ENCODE measurements at places on chromosomes 4 and X. TPM values are rescaled to one million over a fixed set of nuclear protein-coding genes. Genes with fewer than 3 reads are reported as not detected.

Gene MXRA5
- not detected for total RNA-seq

Gene ATP1B4
- not detected for total RNA-seq

Gene MSX1
- 2.7 TPM for total RNA-seq

Gene ARSJ
- 77.4 TPM for total RNA-seq

Gene PAGE2B
- not detected for total RNA-seq

Gene ANK2
- 0.18 TPM for total RNA-seq

Gene ARMCX1
- total RNA-seq: 42.7 TPM

Gene XKRX
- 0.13 TPM for total RNA-seq

Gene SLC4A4
- 0.20 TPM for total RNA-seq

Gene SAGE1
- not detected for total RNA-seq

Gene ARSH
- total RNA-seq: not detected

GRCh38 chr4:158789853-158790252 lies 21.0 kb downstream of the FNIP2 start:
- no peak for DNase-seq

DNA sequence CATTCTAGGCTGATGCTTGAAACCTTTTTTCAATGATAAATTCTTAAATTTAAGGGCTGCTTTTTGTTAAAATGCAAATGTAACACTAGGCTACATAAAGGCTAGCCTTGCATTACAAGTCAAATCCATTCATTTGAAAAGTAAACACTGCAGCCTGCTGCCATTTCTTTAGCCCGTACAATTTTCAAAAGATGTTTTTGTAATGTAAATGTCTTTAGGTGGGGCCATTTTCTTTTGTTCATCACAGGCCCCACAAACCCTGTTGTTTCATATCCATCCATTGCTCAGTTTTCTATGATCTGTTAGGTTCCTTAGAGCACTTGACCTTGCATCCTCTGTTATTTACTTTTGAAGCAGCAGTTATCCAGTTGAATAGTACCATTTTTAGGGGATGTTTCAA lies 296.2 kb upstream of the AMOT start:
- no peak for DNase-seq

- no peak for DNase-seq
Measured at GRCh38 chrX:71949844-71950445, 39.3 kb downstream of the NHSL2 start.

DNA sequence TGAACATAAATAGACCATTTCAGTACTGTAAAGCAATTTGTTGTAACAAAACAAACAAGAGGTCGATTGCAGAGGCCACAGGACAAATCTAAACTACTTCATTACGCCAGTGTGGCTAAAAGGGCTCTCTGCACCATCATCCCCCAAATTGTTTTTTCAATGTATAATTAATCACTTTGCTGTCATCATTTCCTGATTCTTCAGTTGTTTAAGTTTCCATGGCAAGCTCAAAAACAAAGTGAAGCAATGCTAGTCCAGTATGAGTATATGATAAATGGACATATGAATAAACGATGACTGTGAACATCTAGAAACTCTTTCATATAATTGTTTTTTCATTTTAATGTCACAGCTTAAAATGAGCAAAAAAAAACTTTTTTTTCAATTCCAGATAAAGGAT lies 235.4 kb upstream of the FGF13 start:
- no peak for DNase-seq

- no peak for DNase-seq
Measured at GRCh38 chr4:182240161-182241130, 2.8 kb upstream of the TENM3 start.

GRCh38 chr4:8171984-8172924 lies 13.6 kb upstream of the ABLIM2 start:
- DNase-seq: no peak

DNA sequence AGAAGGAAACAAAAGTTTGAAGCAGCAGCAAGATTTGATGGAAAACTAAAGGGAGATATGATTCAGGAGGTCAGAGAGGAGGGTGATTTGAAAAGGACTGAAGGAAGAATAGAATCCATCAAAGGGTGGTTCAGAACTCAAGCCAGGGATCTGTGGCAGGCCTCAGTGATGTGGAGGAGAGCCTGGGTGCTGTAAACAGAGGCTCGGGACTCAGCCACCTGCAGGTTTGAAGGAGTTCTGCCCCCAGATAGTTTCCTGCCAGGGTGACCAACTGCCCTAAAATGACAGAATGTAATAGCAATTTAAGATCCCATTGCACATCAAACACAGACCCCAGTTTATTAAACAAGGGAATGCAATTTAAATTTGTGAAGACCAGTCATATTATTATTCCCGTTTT lies 204.0 kb upstream of the FAT1 start:
- no peak for DNase-seq

DNA sequence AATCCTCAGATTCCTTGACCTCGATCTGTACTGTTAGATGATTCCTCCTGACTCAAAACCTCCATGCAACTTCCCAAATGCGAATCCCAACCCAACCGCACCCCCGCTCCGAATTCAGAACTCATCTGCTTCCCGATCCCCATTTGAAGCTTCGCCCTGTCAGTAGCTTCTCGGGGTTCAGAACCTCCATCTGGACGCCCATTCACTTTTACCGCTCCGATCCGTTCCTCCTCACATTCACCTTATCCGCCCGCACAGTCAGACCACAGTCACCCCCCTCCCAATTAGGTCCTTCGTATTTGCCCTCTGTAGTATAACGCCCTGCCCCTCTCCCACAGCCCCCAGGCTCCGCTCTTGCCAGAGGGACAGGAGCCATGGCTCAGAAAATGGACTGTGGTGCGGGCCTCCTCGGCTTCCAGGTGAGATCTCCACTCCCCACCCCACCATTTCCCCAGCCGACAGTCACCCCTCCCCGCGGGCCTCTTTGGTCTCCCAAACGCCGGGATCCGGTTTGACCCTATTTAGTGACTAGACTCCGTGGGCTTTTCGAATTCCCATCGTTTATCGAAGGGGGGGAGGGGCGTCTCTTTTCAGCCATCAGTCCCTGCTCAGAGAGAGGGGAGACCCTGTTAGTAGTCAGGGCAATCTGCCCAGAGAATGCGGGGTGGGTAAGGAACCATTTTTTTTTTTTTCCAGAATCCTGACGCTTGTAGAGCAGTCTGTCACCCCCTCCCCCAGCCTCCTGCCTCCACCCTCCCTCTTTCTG lies 691 bp downstream of the MAGED1 start:
- DNase-seq: no peak

- no peak for DNase-seq
Measured at GRCh38 chr4:40369437-40370274, 34.5 kb downstream of the CHRNA9 start.

GRCh38 chr4:182065255-182065654 lies 177.9 kb upstream of the TENM3 start:
- no peak for DNase-seq

DNA sequence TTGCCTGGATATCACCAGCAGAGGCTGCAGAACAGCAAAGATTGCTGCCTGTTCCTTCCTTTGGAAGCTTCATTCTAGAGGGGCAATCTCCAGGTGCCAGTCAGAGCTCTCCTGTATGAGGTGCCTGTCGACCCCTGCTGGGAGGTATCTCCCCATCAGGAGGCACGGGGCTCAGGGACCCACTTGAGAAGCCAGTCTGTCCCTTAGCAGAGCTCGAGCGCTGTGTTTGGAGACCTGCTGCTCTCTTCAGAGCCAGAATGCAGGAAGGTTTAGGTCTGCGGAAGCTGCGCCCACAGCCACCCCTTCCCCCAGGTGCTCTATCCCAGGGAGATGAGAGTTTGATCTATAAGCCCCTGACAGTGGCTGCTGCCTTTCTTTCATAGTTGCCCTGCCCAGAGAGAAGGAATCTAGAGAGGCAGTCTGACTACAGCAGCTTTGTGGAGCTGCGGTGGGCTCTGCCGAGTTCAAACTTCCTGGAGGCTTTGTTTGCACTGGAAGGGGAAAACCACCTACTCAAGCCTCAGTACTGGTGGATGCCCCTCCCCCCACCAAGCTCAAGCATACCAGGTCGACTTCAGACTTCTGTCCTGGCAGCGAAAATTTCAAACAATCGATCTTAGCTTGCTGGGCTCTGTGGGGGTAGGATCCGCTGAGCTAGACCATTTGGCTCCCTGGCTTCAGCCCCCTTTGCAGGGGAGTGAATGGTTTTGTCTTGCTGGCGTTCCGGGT lies 57.9 kb downstream of the DKK2 start:
- DNase-seq: no peak

- no peak for DNase-seq
Measured at GRCh38 chr4:94354474-94354896, 11.8 kb upstream of the HPGDS start.

GRCh38 chr4:48139691-48140090 lies 5.6 kb upstream of the TXK start:
- peak; percentile 8 for DNase-seq

GRCh38 chrX:15269618-15270521 lies at the start of gene ASB9:
Gene ASB9 (minus strand): TSS chrX:15270083. CDS start chrX:15269874, 209 bp downstream.
- DNase-seq: peak; percentile 22

- DNase-seq: no peak
Measured at GRCh38 chr4:47729131-47729680, 108.7 kb downstream of the CORIN start.

DNA sequence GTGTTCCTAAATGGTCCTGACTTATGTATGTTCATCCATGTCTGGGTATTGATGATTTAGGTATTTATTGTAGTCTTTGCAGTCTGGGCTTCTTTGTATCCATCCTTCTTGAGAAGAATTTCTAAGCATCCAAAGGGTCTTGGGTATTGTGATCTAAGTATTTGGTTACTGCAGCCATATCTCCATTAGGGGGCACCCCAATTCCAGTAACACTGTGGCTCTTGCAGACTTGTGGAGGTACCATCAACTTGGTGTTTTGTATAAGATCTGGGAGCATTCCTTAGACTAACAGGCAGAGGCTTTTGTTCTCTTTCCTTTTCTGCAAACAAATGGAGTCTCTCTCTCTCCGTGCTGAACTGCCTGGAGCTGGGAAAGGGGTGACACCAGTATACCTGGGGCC lies 113.7 kb upstream of the NEXMIF start:
- peak; percentile 4 for DNase-seq

DNA sequence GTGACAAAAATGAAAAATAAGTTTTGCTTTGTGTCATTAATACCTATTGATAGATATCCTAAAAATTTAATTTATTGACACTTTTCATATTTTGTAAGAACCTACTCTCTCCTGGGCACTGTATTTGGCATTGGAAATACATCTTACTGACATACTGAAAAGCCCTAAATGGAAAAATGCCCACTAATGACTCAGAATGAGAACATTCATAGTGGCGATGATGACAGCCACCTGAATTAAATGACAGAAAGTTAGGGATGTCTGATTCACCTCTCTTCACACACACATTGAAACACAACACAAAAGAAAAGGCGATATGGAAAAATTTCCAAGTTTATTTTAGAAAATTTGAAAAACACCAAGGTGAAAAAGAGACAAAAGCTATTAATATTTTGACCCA lies 992.3 kb downstream of the STPG2 start:
- DNase-seq: no peak

- peak; percentile 88 for DNase-seq
Measured at GRCh38 chr4:89708903-89709421, 128.0 kb downstream of the SNCA start.

DNA sequence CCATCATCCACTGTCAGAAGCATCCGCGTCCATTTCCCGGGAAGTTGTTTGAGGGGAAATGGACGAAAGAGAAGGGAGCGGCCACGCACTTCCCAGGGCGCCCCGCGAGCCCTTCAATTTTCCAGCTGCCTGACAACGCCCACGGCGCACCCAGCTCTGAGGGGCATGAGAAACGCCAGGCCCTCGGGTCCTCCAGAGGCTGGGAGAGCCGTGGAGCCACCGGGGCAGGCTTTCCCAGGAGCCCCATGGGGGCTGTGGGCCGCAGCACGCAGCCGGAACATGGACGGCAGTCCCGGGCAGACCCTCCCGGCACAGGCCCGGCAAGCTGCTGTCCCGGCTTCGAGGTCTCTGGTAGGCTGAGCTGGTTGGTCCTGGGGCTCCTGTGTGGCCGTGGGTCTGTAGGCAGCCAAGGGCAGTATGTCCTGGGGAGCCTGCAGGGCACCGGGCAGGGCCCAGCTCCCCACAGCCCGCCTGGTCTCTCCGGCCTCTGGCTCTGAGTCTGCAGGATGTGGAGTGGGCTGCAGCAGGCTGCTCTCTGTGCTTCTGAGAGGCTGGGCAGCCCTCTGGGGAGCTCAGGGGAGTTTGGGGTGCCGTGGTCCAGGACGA lies 115.2 kb downstream of the FAM53A start:
- no peak for DNase-seq

GRCh38 chr4:152480901-152481300 lies 55.0 kb downstream of the FBXW7 start:
- DNase-seq: no peak

GRCh38 chr4:10117359-10118047 lies 904 bp upstream of the WDR1 start:
- no peak for DNase-seq

Measured in pulmonary artery endothelial cell (primary cell).